ENCODE measurements at places on chromosomes 16 and 17. TPM values are rescaled to one million over a fixed set of nuclear protein-coding genes. Genes with fewer than 3 reads are reported as not detected.
A peak's percentile ranks its signal among the peaks of the same experiment; 100 is the strongest.

The SCN4A gene
- not detected for total RNA-seq

The SPNS3 gene
- 0.05 TPM for total RNA-seq

The ALOXE3 gene
- total RNA-seq, result not detected

DNA sequence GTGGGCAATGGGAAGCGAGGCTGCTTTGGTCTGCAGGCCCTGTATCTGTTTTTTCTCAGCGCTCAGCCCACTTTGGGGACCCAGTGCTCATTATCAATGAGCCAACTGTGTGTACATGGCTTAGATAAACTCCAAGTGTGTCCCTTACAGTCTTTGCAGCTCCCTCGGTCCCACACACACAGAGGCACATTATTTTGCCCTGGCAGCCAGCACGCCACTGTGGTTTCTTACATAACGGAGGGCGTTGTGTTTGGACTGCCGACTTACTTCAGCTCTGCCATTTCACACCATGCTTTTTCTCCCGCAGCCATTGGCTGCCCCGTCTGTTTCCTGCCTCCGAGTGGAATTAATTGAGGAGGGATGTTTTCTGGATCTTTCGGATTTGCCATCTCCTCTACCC is 56.5 kb upstream of the CLEC18A start:
- DNase-seq, result no peak

- no peak for DNase-seq
Observed at GRCh38 chr17:33039874-33040273, 48.2 kb downstream of the SPACA3 start.

DNA sequence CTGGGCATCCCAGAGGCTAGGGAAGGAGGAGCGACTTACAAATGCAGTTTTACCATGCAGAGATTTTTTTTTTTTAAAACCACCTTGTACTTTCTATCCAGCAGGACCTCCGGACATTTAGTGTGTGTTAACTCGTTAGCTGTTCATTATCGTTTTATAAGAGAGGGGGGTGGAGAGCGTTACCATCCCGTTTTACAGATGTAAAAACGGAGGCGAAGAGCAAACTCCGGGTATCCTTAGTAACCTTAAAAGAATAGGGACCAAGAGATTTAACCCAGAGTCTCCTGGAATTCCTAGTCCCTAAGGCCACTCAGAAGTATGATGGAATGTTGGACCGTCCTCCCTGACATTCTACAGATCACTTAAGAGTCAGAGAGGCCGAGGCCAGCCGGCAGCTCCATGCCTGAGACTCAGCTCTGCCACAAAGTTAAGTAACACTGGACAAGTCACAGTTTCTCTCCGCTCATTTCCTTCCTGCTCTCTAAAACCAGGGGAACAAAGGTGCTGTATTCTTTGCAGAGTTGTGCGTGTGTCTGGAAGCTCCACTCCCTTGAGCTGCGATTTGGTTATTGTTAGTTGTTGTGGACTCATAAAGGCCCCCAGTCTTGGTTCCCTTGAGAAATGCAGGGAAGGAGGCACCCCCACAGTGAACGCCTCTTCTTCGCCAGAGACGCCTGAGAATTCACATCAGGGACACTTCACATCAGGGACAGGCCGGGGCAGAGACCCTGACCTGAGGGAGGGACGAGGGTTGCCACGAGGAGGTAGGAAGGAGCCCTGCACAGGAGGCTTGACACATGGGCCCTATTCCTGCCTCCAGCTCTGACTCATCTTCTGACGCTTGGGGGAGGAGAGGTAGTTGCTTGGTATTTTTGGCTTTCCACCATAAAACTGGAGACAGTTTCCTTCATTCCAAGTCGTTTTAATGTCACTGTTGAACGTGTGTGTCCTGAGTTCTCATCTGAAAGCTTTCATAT is 1.2 kb downstream of the DUSP14 start:
- DNase-seq, result peak; percentile 94

DNA sequence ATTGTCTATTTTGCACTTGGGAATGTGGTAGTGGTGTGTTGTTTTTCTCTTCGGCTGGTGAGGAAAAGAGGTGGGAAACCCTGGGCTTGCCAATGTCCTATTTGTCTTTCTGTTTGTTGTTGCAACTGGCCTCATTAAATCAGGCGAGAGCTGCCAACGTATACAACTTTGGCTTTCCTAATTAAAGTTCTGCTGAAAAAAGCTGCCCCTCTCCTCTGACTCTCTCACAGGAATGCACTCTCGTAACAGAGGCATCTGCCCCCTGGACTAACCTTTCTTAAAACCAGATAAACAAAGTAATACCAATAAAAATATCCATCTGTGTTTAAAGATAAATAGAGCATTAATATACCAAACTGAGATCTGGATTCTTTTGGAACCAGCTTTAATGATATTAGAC is 7.8 kb downstream of the CDRT15 start:
- DNase-seq, result peak; percentile 57

DNA sequence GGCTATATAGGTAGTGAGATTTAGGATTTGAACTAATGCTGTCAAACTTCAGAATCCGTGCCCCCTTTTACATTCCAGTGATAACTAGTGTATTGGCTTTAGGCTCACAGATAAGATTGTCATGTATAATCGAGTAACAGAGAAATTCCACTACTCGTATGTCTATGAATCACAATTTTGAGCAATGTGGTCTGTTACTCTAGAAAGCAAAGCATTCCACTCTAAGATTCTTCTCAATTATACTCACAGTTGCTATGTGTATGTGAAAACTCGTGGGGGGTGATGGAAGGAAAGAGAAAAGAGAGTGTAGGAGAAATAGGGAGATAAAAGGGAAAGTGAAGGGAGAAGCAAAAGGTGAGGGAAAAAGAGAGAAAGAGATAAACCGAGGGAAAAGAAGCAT is 1175.1 kb upstream of the GOT2 start:
- peak; percentile 15 for DNase-seq

- DNase-seq, result no peak
Observed at GRCh38 chr17:32819035-32819434, 57.9 kb downstream of the MYO1D start.

GRCh38 chr17:79789943-79790804 is 6.7 kb downstream of the CBX8 start:
- DNase-seq, result peak; percentile 39

- DNase-seq, result peak; percentile 82
Observed at GRCh38 chr16:11640987-11641817, 27.1 kb upstream of the SNN start.

DNA sequence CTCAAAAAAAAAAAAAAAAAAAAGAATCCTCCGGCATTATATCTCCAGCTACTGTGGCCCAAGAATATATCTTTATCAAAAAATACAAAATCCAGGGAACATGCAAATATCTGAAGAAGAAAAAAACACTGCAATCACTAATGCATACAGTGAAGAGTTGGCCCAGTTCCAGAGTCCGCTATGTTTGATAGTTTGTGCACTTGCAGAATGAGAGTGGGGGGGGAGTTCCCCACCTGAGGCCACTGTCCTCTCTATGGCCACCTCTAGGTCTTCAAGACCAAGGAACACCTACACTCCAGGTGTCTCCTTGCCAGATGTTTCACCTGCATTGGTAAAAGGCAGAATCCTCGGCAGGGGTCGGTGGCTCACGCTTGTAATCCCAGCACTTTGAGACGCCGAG is 4.0 kb downstream of the ZNF785 start:
- DNase-seq, result no peak

GRCh38 chr17:1002412-1002753 is 5.5 kb downstream of the TIMM22 start:
- no peak for DNase-seq

DNA sequence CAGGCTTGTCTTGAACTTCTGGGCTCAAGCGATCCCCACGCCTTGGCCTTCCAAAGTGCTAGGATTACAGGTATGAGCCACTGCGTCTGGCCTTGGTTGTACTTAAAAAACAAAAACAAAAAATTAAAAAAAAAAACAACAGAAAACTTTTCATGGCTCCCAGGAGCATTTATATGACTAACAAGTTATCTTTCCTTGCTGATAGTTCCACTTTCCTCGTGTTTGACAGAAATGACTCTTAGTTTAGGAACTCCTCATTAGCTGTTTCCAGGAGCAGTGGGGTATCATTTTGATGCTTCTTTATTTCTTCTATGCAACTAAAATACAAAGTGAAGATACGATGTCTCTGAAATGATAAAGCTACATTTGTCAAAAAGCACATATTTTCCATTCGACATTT is 165.4 kb downstream of the PRKCA start:
- peak; percentile 38 for DNase-seq

DNA sequence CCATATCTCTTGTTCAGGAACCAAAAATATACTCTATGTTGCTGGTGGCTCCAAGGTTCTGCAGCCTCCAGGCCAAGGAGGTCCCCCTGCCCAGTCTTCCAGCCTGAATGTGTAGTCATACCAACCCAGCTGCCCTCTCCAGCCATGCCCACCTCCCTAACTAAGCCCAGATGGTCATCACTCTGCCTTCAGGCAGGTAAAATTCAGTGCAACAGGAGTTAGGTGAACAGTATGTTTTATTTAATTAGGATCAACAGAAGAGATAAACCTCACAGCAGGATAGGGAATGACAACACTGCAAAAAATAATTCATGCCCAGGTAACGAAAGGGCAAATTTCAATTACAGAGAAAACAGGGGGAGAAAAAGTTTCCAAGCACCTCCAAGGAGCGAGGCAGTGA is 9.1 kb downstream of the ZNF423 start:
- DNase-seq, result no peak

DNA sequence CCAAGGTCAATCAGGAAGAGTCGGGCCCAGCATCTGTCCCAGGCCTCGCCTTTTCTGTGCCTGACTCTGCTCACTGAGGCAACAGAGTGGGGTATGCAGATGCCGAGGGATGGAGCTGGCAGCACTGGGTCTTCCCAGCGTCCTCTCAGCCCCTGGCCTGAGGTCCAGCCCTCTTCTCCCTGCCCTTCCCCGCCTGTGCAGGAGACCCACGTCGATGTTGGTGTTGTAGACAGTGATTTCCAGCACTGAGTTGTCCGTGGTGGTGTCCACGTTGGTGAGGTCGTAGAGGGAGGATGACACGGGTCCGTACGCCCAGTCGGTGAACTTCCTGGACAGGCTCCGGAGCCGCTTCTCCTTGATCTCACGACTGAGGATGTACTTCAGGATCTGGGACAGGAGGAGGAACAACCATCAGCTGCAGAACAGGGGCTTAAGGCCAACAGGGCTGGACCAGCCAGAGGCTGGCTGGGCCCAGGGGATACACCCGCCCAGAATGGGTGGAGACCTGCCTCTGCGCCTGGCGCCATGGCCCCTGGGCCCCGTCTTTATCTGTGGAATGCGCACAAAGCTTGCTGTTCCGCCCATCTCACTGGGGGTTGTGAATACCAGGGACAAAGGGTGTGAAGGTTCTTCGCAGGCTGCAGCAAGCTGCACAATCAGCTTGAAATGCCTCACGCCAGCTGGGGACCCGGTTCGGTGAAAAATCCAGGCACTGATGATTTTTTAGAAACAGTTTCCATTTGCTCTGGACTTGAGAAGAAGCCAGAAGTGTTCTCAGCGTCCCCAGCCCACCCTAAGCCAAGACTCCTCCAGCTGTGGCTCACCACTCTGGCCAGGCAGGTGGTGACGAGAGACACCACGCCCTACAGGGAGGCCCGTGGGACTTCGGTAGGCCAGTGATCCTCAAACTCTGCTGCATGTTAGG is 27.5 kb downstream of the TRPV3 start:
- DNase-seq, result no peak

- no peak for DNase-seq
Observed at GRCh38 chr17:1915889-1916288, 86.1 kb downstream of the RPA1 start.

- no peak for DNase-seq
Observed at GRCh38 chr16:83137894-83138293, 511.1 kb downstream of the CDH13 start.

DNA sequence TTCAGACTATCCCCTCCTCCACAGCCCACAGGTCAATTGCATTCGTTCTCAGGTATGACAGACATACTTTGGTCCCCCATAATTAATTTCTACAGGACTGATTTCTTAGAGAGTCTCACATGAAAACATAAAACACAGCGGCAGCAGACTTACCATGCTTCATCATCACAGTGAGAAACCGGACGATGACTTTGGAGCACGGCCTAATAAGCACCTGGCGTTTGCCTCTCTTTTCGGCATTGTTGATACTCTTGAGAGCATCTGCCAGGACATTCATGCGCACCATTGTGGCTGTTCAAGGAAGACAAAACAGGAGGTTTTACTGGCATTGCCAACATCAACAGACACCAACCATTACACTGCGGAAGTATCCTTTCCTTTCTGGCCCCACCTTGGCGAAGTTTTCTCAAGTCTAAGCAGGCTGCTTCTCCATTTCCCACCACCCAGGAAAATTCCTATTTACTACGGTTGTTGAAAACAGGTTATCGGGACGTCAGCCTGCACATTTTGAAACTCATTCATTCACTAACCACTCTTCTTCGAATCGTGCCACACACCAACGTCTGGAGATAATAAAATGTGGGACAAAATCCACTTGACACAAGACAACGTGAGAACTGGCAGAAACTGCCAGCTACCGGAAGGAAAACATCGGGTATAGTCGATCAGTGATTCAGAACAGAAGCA is 1.2 kb downstream of the RPS15A start:
- no peak for DNase-seq

- DNase-seq, result no peak
Observed at GRCh38 chr17:75087182-75087557, 584 bp upstream of the SLC16A5 start.

GRCh38 chr16:10128397-10129258 is 53.6 kb downstream of the GRIN2A start:
- DNase-seq, result no peak

GRCh38 chr16:25177831-25178688 is 38.7 kb upstream of the AQP8 start:
- DNase-seq, result no peak

All from M059J (cell line).